Fibroblast of gingiva (primary cell): ENCODE measurements at places on chromosomes 5 and 9.
A peak's percentile ranks its signal among the peaks of the same experiment; 100 is the strongest.

DNA sequence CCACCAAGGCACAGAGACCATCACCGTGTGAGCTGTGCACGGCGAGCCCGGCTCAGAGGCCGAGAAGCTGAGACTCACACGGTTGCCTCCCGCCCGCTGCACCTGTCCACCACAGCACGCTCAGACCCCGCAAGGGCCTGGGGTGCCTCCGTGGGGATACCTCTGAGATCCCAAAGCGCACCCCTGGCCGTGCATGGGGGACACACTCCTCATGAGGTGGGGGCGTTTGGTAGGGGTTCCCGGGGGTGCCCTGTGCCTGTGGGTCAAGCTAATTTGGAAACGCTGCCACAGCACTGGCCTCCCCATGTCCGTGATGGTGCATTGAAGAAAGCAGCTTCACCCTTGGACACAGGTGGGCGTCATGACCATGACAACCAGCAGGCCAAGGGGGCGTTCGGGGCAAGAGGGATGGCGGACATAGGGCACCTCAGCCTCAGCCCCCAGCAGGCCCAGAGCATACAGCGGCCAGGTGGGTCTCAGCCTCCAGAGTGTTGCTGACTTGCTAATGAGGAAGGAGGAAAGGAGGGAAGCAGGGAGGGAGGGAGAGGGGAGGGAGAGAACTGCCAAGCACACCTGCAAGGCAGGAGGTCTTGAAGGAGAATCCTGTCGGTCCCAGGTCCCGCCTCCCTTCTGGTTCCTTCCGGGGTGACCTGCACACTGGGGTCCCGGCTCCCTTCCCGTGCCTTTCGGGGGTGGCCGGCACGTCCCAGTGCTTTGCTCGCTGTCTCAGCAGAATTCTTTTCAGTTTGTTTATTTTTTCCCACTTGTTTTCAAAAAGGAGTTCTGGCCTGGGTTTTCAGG lies 34.7 kb downstream of the GLT6D1 start:
- no peak for DNase-seq

- no peak for DNase-seq
Observed at GRCh38 chr5:136207631-136208030, 14.7 kb upstream of the SMIM32 start.

DNA sequence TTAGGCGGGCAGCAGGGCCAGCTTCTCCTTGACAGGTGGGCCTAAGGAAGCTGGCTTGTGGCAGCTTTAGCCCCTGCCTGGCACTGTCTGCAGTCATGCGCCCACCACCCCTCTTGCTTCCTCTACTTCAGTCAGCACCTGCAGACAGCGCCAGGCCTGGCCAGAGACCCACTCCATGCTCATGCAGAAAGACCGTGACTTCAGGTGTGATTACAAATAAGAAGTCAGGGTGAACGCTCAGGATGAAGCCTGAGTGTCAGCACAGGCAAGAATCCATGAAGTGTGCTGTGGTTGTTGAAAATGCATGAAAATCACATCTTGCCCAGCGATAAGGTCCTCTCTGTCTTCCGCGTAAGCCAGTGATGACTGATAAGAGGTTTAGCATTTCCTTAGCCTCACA lies 3.4 kb downstream of the CSF2 start:
- DNase-seq: no peak

GRCh38 chr5:131541762-131542161 lies 93.3 kb downstream of the RAPGEF6 start:
- peak; percentile 49 for DNase-seq

DNA sequence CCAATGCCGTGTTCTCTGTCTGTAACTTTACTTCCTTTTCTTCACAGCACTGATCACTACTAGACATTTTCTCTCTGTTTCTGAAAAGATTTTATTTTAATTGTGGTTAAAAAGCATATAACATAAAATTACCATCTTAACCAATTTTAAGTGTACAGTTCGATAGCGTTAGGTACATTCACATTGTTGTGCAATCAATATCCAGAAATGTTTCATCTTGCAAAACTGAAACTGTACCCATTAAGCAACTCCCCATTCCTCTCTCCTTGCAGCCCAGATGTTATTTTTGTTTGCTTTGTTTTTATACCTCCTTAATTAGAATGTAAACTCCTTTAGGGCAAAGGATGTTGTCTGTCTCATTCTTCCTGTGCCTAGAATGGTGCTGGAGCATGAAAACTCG lies 47.5 kb downstream of the COL27A1 start:
- DNase-seq: peak; percentile 68

- no peak for DNase-seq
Observed at GRCh38 chr9:111436571-111436970, 47.6 kb downstream of the ECPAS start.

GRCh38 chr5:56671571-56671970 lies 143.8 kb upstream of the MAP3K1 start:
- no peak for DNase-seq

- no peak for DNase-seq
Observed at GRCh38 chr5:31328040-31328733, 134.7 kb downstream of the CDH6 start.

- peak; percentile 27 for DNase-seq
Observed at GRCh38 chr5:107376546-107377276, 294.0 kb downstream of the EFNA5 start.

DNA sequence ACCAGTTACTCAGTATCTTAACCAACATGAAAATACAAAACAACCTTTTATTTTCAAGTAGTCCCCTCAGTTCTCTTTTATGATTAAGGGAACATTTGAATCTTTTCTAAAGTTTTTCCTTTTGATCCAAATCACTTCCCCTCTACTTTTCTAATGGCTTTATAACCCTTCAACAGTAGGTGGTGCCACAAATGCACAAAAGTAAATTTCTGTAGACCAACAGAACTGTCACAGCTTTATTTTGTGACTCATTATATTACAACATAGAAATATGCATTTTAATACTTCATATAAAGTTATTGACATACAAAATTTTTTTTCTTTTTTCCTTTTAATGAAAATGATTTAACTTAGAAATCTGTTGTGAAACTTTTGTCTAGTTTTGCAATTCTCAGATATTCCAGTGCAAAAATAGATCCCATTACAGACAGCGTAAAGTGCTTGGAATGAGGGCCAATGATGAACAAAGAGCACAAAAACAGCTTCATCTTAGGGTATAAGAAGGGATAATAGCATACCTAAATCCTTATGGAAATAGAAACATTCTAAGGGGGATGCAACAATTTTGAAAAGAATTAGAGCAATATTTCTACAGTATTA lies 17.0 kb downstream of the NIPSNAP3B start:
- peak; percentile 72 for DNase-seq

GRCh38 chr5:97208714-97209113 lies 25.7 kb upstream of the RIOK2 start:
- DNase-seq: no peak

DNA sequence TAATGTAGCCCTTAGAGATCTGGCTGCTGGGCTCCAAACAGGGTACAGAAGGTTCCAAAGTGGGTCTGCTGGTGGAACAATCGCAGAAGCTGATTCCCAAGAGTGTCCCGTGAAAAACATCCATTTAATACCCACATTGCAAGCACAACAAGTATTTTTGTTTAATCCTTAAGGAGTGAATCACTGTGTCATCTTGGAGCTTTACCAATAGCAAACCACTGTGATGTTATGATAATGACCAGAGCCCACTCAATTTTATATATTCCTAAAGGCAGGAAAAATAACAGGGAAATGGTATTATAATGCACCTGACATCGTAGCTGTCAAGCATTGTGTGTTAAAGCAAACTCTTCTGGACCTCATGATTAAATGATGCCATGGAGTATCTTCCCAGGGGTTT lies 291.9 kb downstream of the FBXL7 start:
- DNase-seq: peak; percentile 14

GRCh38 chr5:151595411-151595826 lies 4.3 kb upstream of the FAT2 start:
- no peak for DNase-seq

GRCh38 chr5:160516696-160517530 lies 95.3 kb downstream of the PTTG1 start:
- no peak for DNase-seq

- no peak for DNase-seq
Observed at GRCh38 chr5:54628050-54628449, 110.5 kb downstream of the SNX18 start.

DNA sequence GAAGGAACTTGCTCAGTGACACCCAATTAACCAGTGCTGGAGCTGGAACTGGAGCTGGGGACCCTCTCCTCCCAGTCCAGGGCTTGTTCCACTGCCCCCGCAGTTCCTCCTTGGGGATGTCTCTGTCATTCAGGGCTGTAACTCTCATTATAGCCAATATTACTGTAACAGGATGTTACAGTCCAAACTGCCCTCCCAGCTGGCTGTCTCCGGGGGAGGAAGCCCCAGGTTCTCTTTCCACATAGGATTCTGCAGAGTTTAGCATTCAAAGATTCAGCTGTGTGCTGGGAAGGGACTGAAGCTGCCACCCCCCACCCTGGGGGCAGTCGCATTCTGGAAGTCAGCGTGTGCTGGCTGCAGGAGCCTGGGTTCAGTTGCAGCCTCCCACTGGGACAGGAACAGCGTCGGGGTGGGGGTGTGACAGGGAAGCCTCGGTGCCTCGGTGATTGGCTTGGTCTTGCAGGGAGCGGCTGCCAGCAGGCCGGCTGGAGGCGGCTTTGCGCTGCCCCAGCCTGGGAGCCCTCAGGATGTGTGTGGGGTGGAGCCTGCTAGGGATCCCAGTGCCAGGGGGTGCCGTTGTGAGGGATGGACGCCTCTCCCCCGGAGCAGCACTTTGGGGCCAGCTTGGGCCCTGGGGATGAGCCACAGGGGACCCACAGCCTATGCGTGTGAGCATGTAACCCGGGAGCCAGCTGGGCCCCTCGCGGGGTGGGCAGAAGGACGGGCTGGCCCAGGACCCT lies 101.1 kb downstream of the RGS3 start:
- peak; percentile 84 for DNase-seq

DNA sequence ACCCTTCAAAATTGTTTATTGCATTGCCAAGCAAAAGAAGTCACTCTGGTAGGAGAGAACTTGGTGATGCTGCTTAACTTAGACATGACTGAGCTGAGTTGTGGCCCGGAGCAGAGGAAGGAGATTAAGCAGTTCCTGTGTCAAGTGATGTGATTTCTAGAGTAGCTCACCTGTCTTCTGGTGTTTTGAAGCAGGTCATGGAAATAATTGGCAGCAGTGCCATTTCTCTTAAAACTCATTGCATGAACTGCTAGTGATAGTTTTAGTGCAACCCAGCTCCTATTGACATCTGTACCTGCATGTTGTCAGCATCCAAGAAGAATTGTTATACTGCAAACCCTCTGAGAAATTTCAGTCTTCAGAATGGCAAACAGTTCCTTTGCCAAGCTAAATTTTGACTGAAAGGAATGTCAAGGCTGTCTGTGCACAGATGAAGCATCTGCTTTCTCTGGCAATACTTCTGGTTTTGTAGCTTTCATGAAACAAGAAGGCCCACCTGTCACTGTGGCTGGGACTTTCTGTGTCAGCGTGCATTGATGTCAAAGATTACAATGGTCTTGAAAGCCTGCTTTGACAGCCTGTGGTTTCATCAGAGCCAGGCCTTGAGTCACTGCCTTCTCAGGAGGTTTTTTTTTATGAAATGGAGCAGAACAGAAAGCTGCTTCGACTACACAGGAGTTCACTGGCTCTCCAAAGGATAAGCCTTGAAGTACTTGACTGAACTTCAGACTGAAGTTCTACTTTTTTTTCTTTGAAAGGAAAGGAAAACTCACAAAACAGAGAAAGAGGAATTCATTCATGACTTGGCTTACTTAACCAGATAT lies 90.6 kb downstream of the RALGPS1 start:
- DNase-seq: no peak

DNA sequence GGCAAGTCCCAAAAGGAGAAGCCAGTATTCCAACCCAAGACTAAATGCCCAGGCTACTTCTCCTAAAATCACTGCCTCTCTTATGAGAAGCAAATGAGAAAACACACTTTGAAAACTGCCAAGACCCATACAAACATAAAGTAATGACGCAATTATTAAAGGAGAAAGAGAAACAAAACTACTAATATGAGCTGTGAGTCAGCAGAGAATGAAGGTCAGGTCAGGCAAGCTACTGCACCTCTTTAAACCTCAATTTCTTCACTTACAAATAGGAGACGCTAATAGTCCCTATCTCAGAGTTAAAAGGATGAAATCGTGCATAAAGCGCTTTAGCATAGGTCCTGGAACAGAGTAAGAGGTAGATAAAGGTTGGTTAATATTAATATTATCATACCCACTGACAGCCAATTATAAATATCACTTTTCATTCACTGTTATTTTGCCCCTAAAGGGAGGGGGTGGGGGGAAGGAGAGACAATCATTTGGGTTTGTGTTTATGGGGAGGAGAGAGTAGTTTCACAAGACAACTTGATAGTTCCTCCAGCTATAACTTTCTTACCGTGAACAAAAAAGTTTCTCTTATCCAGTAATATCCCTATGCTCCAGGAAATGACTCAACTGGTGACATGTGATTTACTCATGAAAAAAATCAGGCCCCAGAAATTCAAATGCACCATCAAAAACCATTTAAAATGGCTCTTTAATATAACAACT lies 3.6 kb downstream of the PSMB7 start:
- peak; percentile 66 for DNase-seq

DNA sequence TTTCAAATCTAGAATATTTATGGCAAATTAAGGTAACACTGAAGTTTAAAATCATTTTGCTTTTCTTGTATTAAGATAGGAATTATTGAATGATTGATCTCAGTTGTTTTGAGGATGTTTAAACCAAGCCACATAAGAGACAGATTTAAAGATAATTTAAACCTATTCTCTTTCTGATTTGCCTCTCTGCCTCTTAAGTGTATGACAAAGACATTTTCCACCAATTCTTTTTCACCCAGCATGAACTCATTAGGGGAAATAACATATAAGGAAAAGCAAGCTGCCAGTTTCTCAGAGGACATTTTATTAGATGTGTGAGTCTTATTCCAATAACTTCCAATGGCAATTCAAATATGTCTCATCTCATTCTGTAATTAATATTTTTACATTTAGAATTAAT lies 568.3 kb upstream of the MEF2C start:
- DNase-seq: no peak

DNA sequence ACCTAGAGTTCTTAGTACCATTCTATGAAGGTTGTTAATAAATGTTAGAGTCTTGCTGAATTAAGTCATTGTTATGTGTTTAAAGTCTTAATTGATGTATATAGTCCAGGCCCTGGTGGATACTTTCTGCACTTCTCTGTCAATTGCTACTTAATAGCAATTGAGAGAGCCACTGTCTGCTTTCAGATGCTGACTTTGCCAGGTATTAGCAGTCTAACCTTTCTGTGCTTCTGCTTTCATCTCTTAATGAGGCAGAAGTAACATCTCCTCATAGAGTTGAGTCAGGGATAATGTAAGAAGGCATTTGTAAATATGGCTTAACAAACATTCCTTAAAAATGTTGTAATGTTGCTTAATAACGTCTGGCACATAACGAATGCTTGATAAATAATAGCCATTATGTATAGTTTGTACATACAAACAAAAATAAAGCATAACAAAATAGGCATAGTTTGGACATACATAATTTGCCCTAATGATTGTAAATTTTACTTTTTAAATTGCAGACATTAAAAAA lies 28.3 kb downstream of the RASGRF2 start:
- DNase-seq: peak; percentile 35

- peak; percentile 47 for DNase-seq
Observed at GRCh38 chr5:97297063-97297703, 114.1 kb upstream of the RIOK2 start.

DNA sequence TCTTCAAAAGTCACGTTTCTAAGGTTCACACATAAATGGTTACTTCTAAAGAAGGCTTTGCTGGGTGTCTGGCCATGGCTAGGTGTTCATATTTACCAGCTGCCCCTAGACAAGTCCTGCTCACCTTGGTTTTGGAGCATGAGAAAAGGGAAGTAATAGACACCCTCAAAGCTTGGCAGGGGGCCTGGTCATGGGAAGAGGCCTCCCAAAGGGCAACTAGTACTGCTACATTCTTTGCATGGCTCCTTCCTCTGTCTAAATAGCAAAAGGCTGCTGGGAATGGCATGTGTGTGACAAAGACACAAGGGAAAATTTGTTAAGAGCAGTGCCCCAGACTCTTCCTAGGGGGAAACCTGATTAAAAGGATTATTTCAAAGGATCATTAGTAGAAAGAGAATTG lies 93.4 kb downstream of the NRG2 start:
- no peak for DNase-seq
